ENCODE measurements at places on chromosomes 13 and 19. TPM values are rescaled to one million over a fixed set of nuclear protein-coding genes. Genes with fewer than 3 reads are reported as not detected.

DNA sequence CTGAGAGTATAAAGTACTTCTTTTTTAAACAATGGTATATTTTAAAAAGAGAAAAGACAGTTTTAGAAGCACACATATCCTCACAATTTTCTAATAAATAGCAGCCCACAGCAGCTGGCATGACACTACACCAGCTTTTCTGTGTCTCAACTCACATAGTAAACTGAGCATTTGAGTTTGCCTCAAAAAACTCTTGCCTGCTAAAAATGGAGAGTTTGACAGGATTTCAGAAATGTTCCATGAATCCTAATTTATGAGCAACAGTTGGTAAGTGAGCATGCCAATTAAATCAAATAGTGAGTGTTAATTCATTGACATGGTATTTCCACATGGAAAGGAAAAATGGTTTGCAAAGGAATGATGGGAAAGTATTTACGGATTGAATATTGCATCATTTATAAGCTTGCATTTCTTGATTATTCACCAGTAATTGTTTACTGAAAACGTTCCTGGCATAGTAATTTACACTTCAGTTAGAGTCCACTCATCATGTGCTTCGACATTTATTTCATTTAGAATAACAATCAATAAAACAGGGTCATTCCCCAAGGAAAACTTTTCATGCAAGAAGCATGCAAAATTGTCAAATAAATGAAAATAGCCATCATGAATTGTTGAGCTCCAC is 323.0 kb downstream of the EFNB2 start:
- no peak for DNase-seq

DNA sequence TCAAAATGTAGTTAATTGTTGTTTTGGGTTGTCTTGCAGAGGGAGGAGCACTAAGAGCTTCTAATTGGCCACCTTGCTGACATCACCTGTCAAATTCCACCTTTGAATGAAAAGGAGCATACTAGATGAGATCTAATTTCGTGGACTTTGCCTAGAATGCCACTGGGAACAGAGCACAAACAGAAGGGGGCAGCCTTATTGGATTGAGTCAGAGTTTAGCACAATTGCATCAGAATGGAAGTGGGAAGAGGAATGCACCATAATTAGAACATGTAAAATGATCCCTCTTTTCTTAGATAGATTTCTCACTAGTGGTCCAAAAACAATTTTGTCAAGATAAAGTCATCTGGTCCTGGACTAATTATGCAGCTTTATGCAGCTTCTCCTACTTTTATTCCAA is 1552.2 kb downstream of the PCDH9 start:
- DNase-seq: no peak

- DNase-seq: no peak
Observed at GRCh38 chr13:62747152-62747551, 1331.5 kb upstream of the PCDH20 start.

The TMPRSS9 gene
- not detected for polyA plus RNA-seq

GRCh38 chr19:58038688-58039204 is 4.9 kb downstream of the ZSCAN1 start:
- DNase-seq: no peak

GRCh38 chr13:23212671-23213070 is 31.9 kb downstream of the SGCG start:
- DNase-seq: no peak

DNA sequence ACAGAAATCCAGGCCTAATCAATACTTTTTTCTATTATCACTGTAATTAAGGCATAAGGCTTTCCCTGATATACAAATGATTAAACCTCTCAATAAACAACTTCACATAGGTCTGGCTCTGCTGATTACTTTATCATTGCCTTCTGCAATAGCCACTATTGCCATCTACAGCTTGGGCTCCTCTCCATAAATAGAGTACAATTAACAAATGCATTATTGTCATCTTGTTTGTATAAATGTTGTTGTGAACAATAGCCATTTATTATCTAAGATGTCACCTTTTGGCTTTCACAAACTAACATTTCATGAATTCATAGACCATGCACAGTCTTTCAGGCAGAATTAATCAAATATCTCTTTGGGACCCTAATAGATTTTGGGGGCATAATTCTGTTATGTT is 53.3 kb downstream of the NHLRC3 start:
- no peak for DNase-seq
